ENCODE measurements at places on chromosomes 4 and X. TPM values are rescaled to one million over a fixed set of nuclear protein-coding genes. Genes with fewer than 3 reads are reported as not detected.
A peak's percentile ranks its signal among the peaks of the same experiment; 100 is the strongest.

The MGARP gene
- 0.69 TPM for total RNA-seq

The ATP8A1 gene
- 278 TPM for total RNA-seq

The BGN gene
- total RNA-seq, result 0.56 TPM

DNA sequence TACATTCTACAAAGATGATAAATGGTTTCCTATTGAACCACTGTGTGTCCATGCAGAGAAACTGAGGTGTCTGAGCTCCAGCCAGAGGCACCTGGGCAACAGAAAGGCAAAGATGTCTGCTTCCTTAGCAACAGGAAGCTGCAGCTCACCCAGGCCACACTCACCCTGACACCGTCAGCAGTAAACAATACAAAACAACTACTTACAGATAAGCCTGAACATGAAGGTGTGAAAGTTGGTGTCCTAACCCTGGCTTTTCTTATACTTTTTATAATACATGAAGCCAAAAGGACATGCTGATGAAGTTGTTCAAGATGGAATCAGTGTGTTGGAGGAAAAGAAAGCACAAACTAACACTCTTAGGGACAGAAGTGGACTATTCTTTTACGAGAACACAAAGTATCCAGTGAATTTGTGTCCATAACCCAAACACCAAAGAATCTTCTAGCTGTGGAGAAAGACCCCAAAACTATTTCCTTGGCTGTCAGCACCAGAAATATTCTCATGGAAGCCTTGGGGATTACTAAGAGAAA lies 117.3 kb downstream of the SYNPO2 start:
- DNase-seq, result no peak

GRCh38 chr4:118397623-118397979 lies 44.8 kb upstream of the PRSS12 start:
- DNase-seq, result no peak

DNA sequence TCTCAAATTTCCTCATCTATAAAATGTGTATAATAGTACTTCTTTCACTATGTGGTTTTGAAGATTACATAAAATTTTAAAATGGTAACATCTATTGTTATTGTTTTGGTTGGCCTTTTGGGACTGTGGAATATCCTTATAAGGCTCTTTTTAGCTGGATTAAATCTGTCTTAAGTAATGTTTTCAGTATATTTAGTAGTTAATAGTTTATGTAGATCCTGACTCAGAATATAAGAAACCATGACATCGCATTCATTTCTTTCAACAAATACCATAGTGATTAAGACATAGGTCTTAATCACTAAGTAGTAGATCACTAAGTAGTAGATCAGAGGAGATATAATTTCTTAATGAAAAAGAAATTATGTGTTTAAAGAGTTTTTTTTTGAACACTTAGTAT lies 48.5 kb downstream of the MRPL1 start:
- DNase-seq, result no peak

GRCh38 chrX:8027827-8028226 lies 100.6 kb upstream of the PNPLA4 start:
- no peak for DNase-seq

The KIT gene
- 3.0 TPM for total RNA-seq

DNA sequence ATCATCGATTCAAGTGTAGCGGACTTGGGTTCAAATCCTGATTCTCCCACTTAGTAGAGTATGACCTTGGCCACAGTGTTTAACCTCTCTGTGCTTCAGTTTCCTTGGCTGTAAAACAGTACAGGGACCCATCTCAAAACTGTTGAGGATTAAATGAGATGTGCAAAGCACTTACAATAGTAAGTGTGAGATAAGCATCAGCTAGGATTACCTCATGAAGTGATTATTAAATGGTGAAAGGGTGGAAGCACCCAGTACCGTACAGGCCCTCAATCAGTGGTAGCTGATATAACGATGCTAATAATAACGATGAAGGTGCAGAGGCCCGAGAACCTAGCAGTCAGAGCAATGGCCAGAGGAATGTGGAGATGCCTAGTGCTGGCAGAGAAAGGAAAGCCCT lies 45.1 kb downstream of the PRPS1 start:
- no peak for DNase-seq

DNA sequence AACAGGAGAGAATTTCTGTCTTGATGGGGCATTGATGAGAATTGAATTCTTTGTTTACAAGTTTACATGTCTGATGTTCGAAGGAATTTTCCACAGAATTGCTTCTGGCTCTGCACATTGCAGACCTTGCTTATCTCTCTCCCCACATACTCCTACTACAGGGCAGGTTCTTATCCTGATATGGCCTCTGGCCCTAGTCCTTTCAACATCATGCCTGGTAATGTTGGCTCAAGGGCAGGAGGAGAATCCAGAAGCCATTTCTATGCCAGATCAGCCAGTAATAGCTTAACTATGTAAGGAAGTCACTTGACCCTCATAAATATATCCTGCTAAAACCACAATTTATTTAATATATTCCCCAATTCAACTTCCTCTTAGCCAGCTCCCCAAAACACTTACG lies 24.3 kb upstream of the TSPAN5 start:
- DNase-seq, result no peak

The KLF3 gene
- 38.4 TPM for total RNA-seq

The PPBP gene
- total RNA-seq, result not detected

The ADGRL3 gene
- 193 TPM for total RNA-seq

- peak; percentile 69 for DNase-seq
These were observed 448 bp downstream of the TLL1 start for GRCh38 chr4:165873298-165874071.

- DNase-seq, result no peak
These were observed 102.7 kb downstream of the SH3BGRL start for GRCh38 chrX:81304563-81304962.

DNA sequence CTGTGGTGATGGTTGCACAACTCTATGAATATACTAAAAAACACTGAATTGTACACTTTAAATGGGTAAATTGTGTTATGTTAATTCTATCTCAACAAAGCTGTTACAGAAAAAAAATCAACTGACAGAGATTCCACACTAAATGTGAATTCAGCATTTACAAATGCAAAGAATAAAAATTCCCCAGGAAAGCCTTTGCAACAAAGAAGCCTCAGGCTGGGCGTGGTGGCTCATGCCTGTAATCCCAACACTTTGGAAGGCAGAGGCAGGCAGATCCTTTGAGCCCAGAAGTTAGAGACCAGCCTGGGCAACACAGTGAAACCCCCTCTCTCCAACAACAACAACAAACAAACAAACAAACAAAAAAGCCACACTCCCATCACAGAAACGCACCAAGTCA lies 8.9 kb downstream of the BCLAF3 start:
- DNase-seq, result no peak

GRCh38 chr4:95510145-95510544 lies 38.6 kb downstream of the UNC5C start:
- DNase-seq, result no peak

DNA sequence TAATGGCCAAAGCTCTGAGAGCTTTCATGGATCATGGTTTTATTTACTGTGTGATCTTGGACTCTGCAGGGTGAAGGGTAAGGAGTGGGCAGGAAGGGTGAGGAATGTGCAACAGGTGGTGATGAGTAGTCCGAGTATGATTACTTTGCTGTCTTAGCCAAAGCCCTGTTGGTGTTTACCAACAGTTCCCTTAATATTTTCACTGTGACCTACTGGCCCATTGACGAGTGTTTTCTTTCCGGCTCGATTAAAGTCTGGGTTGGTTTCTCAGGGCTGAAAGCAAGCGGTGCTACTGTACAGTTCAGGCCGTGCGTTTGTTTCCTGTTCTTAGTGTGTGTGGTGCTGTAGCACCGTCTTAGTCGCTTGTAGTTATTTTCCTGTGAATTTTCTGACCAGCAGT lies 2.6 kb downstream of the ARHGAP24 start:
- DNase-seq, result no peak

DNA sequence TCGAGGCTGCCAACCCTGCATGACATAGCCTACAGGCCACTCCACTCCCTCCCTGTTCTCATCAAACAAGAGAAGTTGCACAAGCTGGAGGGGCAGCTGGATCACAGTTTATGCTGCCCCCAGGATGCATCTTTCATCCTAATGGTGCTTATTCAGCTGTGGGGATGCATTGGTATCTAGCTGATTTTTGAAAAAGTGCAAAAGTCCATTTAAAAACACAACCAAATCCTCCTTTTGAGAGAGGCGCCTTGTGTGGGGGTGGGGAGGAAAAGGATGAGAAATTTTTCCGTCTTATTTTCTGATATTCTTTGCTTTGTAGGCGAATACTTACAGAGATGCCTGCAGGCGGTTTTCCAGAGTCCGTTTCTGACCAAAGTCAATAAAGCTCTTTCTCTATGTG lies 276.4 kb upstream of the BOD1L1 start:
- no peak for DNase-seq

- DNase-seq, result no peak
These were observed 446.3 kb upstream of the GNPDA2 start for GRCh38 chr4:45172636-45173035.

DNA sequence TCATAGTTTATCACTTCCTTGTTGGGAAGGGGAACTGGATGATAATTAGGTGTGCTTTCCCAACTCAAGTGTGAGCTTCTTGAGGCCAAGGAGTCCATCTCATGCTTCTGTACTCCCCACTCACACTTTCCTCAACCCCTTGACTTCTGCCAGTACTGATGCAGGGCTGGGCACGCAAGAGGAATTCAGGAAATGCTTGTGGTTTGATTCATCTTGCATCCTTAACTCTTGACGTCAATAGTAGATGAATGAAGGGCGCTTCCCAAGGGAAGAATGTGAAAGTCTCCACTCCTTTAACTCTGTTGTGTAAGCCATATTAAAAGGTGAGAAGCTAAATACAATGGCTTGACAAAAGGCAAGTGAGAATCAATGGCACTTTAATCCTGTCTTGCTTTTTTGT lies 101.8 kb downstream of the AGTR2 start:
- DNase-seq, result no peak

The CSN3 gene
- not detected for total RNA-seq

The LGI2 gene
- total RNA-seq, result 20.5 TPM

- no peak for DNase-seq
These were observed 378.9 kb downstream of the PPP1R2C start for GRCh38 chrX:42398967-42399631.

The GLUD2 gene
- 0.27 TPM for total RNA-seq

DNA sequence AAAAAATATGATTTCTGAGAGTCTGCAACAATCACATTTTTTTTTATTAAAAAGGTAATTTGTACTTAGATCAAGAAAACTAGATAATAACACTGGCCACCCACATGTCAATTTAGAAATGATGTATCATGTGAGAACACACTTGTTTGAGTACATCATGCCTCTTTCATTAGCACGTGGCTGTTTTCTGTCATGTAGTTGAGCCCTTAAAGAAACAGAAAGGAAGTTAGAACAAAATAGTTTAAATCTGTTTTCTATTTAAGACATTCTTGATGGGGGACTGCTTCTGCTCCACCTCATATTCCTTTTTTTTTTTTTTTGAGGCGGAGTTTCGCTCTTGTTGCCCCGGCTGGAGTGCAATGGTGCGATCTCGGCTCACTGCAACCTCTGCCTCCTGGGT lies 207.5 kb downstream of the NSUN7 start:
- no peak for DNase-seq

The CCNQ gene
- 28.9 TPM for total RNA-seq

DNA sequence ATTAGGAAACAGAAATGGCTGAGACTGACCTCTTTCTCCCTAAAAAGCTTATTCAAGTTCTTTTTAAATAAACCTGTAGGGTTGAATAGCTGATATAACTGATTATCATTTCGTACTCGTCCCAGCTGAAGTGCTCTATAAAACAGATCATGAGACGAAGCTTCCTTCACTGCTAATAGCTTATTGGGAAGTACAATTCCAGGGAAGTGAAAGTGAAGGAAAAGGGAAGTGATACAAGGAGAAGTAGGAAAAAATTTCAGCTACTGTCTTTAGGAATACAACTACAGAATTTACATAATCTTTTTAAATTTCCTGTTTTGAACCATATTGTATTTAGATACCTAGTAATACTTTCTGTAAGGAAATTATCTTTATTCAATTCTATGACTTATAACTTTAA lies 103.0 kb downstream of the SNCA start:
- DNase-seq, result no peak

The PTCHD1 gene
- total RNA-seq, result 1.3 TPM

The SORBS2 gene
- 95.5 TPM for total RNA-seq

DNA sequence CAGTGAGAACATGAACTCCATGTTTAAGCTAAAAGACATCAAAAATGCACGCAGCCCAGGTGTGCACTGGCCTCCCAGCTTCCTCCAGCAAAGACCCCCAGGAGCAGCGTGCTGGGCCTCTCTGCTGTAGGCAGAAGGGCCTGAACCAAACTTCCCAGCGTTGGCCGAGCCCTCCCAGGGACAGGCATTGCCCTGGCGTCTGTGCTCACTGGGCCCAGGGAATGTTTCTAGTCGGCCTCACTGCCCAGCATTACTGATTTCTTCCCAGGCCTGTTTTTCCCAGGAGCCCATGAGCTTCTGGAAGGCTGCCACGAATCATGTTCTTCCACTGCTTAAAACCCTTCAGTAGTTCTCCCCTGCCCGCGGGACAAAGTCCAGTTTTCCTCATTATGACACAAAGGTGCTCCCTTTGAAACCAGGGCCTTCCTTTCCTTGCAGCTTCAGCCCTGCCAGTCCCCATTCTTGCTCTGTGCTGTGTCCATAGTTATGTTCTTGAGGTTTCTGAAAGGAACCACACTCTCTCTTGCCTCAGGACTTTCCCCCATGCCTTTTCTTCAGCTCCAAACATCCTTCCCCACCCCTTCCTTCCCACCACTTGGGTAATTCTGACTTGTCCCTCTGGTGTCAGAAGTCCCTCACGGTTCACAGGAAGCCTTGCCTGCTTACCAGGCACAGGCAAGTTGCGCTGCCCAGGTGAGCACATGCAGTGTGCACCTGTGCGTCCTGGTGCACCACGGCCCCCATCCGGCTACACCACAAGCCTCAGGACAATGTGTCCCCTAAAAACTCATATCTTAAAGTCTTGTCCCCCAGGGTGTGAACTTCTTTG lies 93.4 kb upstream of the ENPP6 start:
- DNase-seq, result no peak

- peak; percentile 50 for DNase-seq
These were observed 691 bp downstream of the MAGED1 start for GRCh38 chrX:51893931-51894696.

The UGT2B7 gene
- not detected for total RNA-seq

The UGT2B10 gene
- total RNA-seq, result not detected

DNA sequence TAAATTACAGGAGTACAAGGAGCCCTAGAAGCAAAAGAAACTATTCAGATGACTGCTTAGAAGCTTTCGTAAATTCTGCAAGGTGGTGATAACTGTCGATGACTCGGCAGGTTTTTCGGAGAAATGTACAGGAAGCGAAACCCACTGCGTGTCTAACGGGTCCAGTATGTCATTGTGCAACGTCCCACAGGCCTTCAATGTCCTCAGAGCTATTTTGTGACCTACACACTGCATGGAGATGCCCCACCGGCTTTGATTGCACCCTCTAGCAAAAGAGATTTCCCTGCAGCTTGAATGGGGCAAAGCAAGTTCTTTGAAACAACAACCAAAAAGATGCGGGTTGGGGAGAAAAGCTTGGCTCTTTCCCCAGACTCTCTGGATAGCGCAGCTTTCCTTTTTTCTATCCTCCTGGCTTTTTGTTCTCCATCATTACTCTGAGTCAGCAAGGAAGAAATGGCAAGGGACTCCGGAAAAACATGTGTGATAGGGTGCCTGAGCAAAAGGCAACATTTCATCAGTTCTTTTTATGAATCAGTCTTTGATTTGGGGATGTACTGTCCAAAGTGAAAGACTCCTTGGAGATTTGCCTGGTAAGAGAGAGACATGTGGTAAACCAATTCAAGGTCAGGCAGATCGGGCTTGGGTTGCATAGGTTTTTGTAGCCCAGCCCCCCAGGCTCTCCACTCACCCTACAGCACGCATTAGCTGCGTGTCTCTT lies 112.0 kb upstream of the TBL1X start:
- DNase-seq, result no peak

All from glutamatergic neuron (in vitro differentiated cells).